ENCODE measurements at places on chromosomes 5 and 9.

DNA sequence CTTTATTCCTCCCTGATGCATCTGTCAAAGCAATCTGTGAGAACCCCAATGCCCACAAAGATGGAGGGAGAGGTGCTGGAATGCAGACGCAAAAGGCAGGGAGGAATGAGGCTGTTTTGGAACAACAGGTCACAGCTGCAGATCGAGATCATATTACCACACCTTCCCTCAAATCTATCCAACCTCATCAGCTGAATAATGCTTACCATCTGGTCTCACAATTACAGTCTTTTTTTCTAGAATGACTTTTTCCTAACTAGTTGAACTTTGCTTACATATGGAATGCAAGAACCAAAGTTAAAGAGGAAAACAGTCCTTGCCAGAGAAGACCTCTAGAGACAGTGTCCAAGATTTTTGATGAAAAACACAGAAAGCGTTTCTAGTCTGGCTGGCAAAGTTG lies 158.1 kb downstream of the LPAR1 start:
- peak; percentile 35 for DNase-seq

- peak; percentile 84 for DNase-seq
These were observed 13.8 kb upstream of the PUM3 start for GRCh38 chr9:2857564-2858198.

GRCh38 chr5:124912638-124913328 lies 166.3 kb upstream of the ZNF608 start:
- no peak for DNase-seq

DNA sequence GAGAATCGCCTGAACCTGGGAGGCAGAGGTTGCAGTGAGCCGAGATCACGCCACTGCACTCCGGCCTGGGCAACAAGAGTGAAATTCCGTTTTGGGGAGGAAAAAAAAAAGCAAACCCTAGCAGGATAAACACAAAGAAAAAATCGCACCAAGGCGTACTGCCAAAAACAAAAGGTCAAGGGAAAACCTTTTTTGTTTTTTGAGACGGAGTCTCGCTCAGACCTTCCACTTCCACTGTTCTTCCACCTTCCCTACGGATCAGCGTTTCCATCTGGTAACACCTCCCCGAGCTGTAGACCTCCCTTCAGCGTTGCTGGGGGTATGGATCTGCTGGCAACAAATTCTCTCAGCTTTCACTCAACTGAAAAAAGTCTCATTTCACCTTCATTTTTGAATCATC lies 20.1 kb upstream of the FCN2 start:
- no peak for DNase-seq

DNA sequence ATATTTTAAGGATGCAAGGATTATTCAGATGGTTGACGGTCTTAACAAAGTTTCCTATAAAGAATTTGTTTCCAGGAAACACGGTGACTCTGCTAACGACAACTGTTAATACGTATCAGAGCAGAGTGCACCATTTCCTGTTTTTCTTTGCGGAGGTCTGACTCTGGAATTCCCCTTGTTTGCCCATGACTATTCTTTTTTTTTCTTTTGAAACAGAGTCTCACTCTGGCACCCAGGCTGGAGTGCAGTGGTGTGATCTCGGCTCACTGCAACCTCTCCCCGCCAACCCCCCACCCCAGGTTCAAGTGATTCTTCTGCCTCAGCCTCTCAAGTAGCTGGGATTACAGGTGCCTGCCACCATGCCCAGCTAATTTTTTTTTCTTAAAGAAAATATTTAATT lies 115.9 kb downstream of the CDC42SE2 start:
- no peak for DNase-seq

DNA sequence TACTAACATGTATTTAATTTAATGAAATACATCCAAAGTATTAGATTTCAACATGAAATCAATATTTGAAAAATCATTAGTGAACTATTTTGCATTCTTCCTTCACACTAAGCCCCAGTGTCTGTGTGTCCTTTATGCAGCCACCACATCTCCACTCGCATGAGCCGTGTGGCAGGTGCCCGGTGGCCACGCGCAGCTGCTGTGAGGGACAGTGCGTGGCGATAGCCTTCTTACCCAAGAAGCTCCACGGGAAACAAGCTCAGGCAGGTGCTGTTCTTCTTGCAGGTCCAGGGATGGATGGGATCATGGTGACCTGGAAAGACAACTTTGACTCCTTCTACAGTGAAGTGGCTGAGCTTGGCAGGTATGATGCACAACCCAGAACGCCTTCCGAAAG lies 79.3 kb upstream of the OTULINL start:
- DNase-seq: no peak

- no peak for DNase-seq
These were observed 1.9 kb downstream of the TBC1D2 start for GRCh38 chr9:98253565-98253964.

- no peak for DNase-seq
These were observed 255.7 kb upstream of the TNC start for GRCh38 chr9:115373710-115374045.

DNA sequence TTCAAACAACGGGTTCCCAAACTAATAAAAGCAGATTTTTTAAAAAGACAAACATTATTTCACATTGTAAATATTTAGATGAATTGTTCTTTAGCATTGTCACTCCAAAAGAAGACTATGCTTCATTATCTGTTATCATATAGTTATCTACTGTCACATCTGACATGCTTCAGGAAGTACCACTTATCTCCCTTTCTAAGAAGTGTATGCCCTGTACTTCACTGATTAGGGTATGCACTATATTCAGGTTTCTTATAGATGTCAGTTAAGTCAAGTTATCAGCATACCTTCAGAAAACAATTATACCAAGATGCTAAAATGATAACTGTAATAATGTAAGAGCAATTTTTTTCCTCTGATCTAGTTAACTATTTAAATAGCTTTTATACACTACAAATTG lies 40.4 kb downstream of the LMBRD2 start:
- DNase-seq: no peak

DNA sequence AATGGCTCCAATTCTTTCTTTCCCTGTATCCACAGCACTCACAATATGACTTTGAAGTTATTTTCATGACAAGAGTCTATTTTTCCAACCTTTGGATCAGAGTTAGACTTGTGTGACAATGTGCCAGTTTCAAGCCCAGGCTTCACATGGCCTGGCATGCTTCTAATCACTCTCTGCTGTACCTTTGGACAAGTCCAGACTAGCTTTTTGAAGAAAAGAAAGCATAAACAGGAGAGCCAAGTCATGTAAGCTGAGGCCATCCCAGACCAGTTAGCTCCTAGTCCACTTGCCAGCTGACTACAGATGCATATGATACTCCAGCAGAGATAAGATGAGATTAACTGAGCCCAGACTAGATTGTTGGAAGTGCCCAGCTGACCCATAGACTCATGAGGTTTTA lies 513.6 kb upstream of the C9orf72 start:
- no peak for DNase-seq

DNA sequence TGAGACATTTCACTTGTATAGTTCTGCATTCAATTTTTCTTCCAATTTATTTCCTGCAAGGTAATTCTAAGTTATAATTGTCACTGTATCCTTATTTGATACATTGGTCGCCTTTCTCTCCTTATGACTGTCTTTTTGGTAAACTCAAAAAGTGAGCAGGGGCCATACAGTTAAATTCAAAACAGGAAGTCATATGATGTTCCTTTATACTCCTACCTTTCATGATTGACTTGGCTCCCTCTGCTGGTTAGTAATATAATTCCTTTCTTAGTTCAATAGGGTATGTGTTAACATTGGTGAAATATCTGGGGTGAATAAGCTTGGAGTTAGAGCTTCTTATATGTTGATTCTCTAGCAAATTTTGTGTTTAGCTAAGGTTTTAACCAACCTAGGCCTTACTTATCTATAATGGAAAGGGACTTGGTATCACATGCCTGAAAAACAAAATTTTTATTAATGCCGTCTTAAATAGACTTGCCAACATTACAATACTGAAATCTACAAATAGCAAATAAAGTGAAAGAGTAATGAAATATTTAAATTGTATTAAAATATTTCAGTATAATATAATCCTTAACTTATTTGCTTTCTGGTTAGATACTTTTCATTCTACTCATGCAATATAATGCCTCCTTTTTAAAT lies 6.0 kb upstream of the NIPBL start:
- peak; percentile 73 for DNase-seq

GRCh38 chr5:17396247-17396646 lies 101.8 kb upstream of the TAF11L2 start:
- DNase-seq: no peak

DNA sequence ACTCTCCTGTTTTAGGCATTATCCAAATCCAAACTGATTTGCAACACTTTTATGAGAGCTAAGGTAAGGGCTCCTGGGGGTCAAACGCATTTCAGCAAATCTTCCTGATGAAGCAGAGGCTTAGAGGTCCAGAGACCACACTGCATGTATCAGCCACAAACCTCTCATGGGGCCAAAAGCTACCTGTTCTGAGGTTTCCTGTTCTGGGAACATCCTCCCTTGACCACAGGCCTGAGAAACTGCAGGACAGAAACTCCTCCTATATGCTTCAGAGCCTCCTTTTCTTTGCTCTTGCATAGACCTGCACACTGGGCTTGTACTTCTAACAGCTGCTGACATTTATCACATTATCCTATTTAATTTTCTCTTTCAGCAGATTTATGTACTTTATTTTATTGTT lies 92.6 kb downstream of the OR2K2 start:
- DNase-seq: no peak

DNA sequence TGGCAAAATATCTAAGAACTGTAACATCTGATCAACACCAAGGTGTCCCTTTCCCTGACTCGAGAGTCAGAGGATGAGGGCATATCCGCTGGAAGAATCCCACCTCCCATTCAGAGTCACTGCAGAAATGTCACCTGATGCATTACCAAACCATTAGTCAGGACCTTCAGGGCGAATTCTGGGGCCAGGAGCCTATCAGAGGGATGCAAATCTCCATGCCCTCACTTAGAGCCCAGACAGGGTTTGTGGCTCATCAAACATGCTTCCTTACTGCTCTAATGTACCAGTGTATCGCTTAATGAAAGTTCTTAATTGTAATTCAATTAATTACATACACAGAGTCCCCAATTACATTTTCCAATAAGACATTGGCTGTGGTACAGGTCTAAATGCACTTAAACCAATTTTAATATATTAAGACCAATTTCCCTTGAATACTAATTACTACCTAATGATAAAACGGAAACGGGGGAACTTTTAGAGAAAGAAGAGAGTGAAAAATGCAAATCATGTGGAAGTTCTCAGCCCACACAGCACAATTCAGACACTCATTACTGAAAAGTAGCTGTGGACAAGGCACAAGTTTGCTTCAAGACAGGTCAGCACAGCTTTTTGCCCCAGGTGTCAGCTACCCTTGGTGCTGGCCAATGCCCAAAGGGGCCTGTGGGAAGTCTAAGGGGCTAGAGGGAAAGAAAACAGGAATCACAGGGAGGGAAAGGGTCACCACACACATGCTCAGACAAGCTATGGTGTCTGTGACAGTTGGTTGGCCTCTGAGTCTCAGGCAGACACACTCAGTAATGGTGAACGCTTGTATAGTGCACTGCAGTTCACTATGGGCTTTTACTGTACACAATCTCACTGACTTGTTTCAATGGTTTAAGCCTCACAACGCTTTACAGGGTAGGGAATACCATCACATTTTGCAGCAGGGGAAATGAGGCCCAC lies 211.6 kb downstream of the MAPKAP1 start:
- no peak for DNase-seq

- peak; percentile 53 for DNase-seq
These were observed 92.0 kb downstream of the PHF2 start for GRCh38 chr9:93668261-93668871.

GRCh38 chr5:14663734-14664269 lies 716 bp upstream of the OTULIN start:
- peak; percentile 33 for DNase-seq

DNA sequence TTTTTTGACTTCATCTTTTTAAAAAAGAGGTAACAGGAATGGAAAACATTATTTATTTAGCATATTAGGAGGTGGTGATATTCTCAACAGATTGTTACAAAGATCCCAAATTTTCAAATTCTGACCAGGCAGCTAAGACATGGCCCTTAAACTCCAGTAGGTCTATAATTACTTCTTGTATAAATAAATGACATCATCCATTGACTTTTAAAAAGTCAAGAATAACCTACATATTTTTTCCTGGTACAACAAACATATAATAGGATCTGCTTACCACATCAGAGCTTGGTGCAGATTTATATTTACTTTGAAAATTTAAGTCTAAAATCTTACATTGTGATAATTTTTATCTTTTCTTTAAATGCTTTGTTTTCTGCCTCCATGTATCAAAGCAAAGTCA lies 92.2 kb upstream of the TRPM3 start:
- DNase-seq: no peak

GRCh38 chr5:147410496-147411358 lies 99.1 kb downstream of the DPYSL3 start:
- no peak for DNase-seq

- peak; percentile 64 for DNase-seq
These were observed 203.8 kb upstream of the RAI14 start for GRCh38 chr5:34452170-34452828.

- DNase-seq: no peak
These were observed 1865.4 kb downstream of the MAT2B start for GRCh38 chr5:165370794-165371193.

GRCh38 chr9:126625329-126626126 lies 11.8 kb downstream of the LMX1B start:
- DNase-seq: peak; percentile 88

- no peak for DNase-seq
These were observed 157.6 kb upstream of the IRX2 start for GRCh38 chr5:2909035-2909434.

- DNase-seq: no peak
These were observed 32.8 kb downstream of the OR2K2 start for GRCh38 chr9:111297066-111297824.

- DNase-seq: peak; percentile 86
These were observed 715 bp downstream of the RC3H2 start for GRCh38 chr9:122904466-122904822.

- peak; percentile 64 for DNase-seq
These were observed 722 bp downstream of the SLC22A4 start for GRCh38 chr5:132294728-132295504.

DNA sequence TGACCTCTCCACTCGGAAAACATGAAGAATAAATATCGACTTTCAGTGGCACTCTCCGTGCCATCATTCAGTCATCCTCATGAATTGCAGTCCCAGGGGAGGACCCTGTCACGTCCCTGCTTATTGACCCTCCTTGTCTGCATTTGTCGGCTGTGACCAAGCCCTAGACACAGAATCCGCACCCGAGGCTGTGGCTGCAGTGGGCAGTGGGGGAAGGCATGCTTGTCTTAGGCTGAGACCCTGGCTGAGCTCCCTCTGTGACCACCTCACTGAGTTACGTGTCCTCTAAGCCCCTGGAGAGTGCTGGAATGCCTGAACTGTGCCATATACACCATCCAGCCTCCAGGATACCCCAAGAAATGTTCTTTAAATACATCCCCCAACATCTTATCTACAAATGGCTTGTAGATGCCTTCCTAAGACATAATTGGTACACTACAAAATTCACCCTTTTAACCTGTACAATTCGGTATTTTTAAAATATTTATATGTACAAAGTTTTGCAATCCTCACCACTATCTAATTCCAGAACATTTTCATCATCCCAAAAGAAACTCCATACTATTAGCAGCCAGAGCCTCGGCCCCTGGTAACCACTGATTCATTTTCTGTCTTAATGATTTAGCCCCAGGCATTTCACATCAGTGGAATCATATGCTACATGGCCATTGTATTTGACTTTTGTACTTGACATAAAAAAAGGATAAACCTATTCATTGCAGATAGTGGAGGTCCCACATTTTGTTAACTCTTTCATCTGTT lies 80.8 kb upstream of the ICE1 start:
- no peak for DNase-seq

GRCh38 chr5:120017513-120017912 lies 388.2 kb downstream of the FAM170A start:
- DNase-seq: no peak

GRCh38 chr5:134136771-134137170 lies 22.3 kb downstream of the TCF7 start:
- no peak for DNase-seq

- DNase-seq: no peak
These were observed 104.6 kb upstream of the TNFAIP8 start for GRCh38 chr5:119250946-119251901.

Measured in neural progenitor cell (in vitro differentiated cells).